ENCODE measurements at places on chromosomes 11 and 22. TPM values are rescaled to one million over a fixed set of nuclear protein-coding genes. Genes with fewer than 3 reads are reported as not detected.

The OR52K1 gene
- not detected for total RNA-seq

DNA sequence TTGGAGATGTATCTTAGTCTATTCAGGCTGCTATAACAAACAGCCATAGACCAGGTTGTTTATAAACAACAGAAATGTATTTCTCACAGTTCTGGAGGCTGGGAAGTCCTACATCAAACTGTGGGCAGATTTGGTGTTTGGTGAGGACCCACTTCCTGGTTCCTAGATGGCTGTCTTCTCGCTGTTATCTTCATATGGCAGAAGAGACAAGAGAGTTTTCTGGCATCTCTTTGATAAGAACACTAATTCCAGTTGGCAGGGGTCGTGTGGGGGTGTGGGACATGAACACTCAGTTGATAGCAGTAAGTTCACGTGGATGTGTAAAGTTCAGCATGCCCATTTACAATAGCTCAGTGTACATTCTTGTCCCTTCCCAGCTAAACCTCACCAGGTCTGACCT lies 41.3 kb upstream of the HMGXB4 start:
- DNase-seq: no peak
- H3K36me3 ChIP-seq: no peaks in the 10 kb centered on the region
- no peak overlapping the region for H3K4me3 ChIP-seq
- H3K27me3 ChIP-seq: peaks cover 19% of the 10 kb centered on the region
- no peaks in the 10 kb centered on the region for H3K4me1 ChIP-seq

GRCh38 chr11:68528630-68529029 lies 68.1 kb downstream of the PPP6R3 start:
- peaks cover 54% of the 10 kb centered on the region for H3K36me3 ChIP-seq
- no peak overlapping the region for H3K4me3 ChIP-seq
- H3K4me1 ChIP-seq: peaks cover 73% of the 10 kb centered on the region
- no peak for DNase-seq

The CSF2RB gene
- 3.8 TPM for total RNA-seq

GRCh38 chr22:20600137-20600673 lies 92.8 kb downstream of the MED15 start:
- DNase-seq: no peak
- no peaks in the 10 kb centered on the region for H3K27me3 ChIP-seq
- no peaks in the 10 kb centered on the region for H3K4me1 ChIP-seq
- no peak overlapping the region for H3K4me3 ChIP-seq

GRCh38 chr11:65736810-65737209 lies 16.2 kb upstream of the RNASEH2C start:
- no peak for DNase-seq
- H3K27me3 ChIP-seq: peaks cover 33% of the 10 kb centered on the region
- H3K4me3 ChIP-seq: no peak overlapping the region
- peaks cover 3% of the 10 kb centered on the region for H3K36me3 ChIP-seq

- no peak overlapping the region for H3K4me3 ChIP-seq
- H3K36me3 ChIP-seq: no peaks in the 10 kb centered on the region
- no peak for DNase-seq
- H3K4me1 ChIP-seq: no peaks in the 10 kb centered on the region
- no peak overlapping the region for H3K27ac ChIP-seq
Observed at GRCh38 chr11:12413141-12414052, 36.0 kb downstream of the PARVA start.

DNA sequence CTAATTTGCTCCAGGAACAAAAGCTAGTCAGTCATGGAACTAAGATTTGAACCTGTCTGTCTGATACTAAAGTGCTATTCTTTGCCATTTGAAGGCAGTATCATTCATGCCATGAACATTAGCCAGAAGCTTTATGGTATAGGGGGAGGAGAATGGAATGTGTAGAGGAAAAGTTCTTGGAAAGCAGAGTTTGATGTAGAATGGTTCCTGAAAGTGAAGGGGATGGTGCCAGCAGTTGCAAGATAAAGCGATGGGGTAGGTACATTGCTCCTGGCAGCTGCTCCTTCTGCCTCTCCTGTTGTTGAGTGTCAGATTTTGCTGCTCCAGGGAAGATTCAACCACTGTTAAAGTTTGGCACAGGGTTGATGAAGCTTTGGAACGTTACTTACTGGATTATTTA lies 53.4 kb downstream of the ARHGAP42 start:
- H3K36me3 ChIP-seq: no peaks in the 10 kb centered on the region
- no peak overlapping the region for H3K4me3 ChIP-seq
- no peak for DNase-seq
- no peaks in the 10 kb centered on the region for H3K4me1 ChIP-seq

GRCh38 chr22:49569286-49570031 lies 258.2 kb downstream of the BRD1 start:
- no peaks in the 10 kb centered on the region for H3K36me3 ChIP-seq
- H3K4me3 ChIP-seq: no peak overlapping the region
- H3K27ac ChIP-seq: no peak overlapping the region
- H3K27me3 ChIP-seq: no peaks in the 10 kb centered on the region
- no peaks in the 10 kb centered on the region for H3K4me1 ChIP-seq
- DNase-seq: no peak

The PKP3 gene
- 0.16 TPM for total RNA-seq

The FGF4 gene
- not detected for total RNA-seq

The UQCC3 gene
- total RNA-seq: 5.6 TPM

The INS gene
- not detected for total RNA-seq

DNA sequence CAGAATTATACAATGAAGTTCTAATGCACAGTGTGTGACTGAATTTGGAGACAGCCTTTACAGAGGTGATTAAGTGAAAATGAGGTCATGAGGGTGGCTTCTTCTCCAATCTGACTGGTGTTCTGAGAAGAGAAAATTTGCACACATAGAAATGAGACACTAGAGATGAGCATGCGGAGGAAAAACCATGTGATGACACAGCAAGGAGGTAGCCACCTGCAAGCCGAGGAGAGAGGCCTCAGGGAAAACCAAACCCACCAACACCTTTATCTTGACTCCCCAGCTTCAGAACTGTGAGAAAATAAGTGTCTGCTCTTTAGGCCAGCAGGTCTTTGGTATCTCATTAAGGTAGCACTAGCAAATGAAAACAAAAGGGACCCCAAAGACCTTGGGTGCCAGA lies 93.2 kb downstream of the GGTLC2 start:
- DNase-seq: no peak
- no peak overlapping the region for H3K4me3 ChIP-seq
- H3K36me3 ChIP-seq: no peaks in the 10 kb centered on the region
- H3K27me3 ChIP-seq: peaks cover 41% of the 10 kb centered on the region

GRCh38 chr11:74871037-74871436 lies 77.9 kb downstream of the XRRA1 start:
- DNase-seq: no peak
- H3K4me3 ChIP-seq: no peak overlapping the region
- peaks cover 47% of the 10 kb centered on the region for H3K36me3 ChIP-seq

The CASP4 gene
- 43.6 TPM for total RNA-seq

GRCh38 chr22:23862103-23862502 lies 4.4 kb downstream of the SLC2A11 start:
- no peaks in the 10 kb centered on the region for H3K27me3 ChIP-seq
- H3K4me3 ChIP-seq: no peak overlapping the region
- H3K4me1 ChIP-seq: peaks cover 16% of the 10 kb centered on the region
- no peak overlapping the region for H3K27ac ChIP-seq
- peak; percentile 58 for DNase-seq

- no peak overlapping the region for H3K4me3 ChIP-seq
- H3K27me3 ChIP-seq: no peaks in the 10 kb centered on the region
- no peak overlapping the region for H3K27ac ChIP-seq
- no peak for DNase-seq
Observed at GRCh38 chr22:45450921-45451651, 37.6 kb downstream of the RIBC2 start.

DNA sequence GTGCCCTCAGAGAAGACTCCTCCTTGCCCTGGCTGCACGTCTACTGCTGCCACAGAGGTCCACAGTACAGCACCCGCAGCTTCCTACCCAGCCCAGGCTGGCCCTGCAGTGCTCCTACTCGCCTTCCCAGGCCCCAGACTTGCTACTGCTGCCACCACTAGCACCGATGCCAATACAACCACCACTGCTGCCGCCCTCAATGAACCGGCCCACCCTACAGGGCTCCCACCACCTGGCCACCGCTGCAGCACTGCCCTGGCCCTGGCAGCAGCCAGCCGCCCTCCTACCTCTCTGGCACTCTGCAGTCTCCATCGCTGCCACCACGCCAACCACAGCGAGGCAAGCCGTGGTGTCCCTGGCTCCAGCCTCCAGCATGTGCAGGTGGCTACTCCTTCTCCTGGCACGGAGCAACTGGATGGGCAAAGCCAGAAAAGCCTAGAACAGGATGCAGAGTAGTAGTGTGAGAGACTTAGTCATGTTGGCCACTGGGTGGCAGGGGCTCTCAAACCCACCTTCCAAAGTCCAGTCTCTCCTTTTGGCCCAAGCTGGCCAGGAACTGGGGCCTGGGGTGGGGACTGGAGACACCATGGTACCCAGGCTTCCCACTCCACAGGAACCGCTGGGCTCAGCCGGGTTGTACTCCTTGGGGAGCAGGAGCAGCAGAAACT lies 39.4 kb downstream of the C22orf42 start:
- DNase-seq: no peak
- H3K4me1 ChIP-seq: no peaks in the 10 kb centered on the region
- peaks cover 11% of the 10 kb centered on the region for H3K27me3 ChIP-seq
- H3K36me3 ChIP-seq: no peaks in the 10 kb centered on the region
- H3K27ac ChIP-seq: no peak overlapping the region

DNA sequence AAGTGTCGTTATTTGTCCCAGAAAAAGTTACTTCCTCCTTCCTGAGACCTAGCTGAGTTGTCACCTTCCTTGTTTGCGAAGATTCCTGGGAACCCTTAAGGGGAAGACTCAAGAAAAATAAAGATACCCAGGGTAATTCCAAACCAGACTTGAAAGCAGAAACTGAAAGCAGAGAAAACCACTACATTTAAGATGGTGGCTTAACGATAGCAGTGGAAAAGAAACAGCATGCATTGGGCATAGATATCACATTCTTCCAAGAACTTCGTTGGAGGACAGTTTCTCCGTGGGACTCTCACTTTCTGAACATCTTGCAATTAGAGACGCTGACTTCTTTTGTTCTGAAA lies 89.1 kb downstream of the FAM76B start:
- peaks cover 61% of the 10 kb centered on the region for H3K4me1 ChIP-seq
- no peaks in the 10 kb centered on the region for H3K27me3 ChIP-seq
- H3K4me3 ChIP-seq: peak overlapping the region; percentile 76
- H3K27ac ChIP-seq: peak overlapping the region; percentile 92

DNA sequence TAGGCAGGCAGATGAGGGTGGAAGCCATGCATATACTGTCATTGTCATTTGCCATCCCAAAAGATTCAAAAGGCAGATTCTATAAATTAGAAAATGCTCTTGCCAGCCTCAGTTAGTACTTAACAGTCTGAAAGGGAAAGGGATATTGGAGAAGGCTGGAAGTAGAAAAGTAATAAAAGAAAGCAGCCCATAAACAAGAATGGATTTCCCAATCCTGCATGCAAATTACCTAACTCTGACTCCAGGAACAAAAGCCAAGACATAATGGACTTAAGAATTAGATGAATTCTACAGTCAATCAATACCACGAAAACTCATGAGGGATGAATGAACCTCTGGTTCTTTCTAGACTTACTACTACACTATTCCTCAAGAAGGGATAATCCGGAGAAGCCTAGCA lies 5.9 kb downstream of the PAK1 start:
- no peak overlapping the region for H3K4me3 ChIP-seq
- H3K27ac ChIP-seq: no peak overlapping the region
- H3K36me3 ChIP-seq: no peaks in the 10 kb centered on the region
- H3K4me1 ChIP-seq: no peaks in the 10 kb centered on the region

DNA sequence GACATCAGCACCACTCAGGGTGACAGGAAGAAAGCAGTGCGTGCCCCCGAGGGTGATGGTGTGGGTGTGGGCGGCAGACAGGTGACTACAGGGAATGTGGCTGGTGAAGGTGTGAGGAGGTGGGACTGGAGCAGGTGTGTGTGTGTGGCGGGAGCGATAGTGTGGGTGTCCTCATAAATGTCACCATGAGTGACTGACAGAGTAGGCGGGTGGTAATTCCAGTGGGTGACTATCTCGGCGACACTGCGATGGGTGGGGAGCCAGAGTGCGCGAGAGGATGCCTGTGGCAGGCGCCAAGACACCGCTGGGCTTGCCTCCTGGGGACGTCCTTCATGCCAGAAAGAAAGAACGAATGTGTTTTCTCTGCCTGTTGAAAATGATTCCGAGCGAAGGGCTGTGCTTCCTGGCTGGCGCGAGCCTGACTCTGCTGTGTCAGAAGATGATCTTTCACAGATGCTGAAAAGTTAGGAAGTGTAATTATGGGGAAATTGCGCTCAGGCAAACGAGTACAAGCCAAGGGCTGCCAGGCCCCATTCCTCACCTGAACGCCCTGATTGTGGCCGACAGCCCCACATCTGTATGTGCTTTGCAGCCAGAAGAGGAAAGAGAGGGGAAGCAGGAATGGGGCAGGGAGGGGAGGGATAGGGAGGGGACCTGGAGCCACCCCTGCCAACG lies 98.8 kb upstream of the CD82 start:
- H3K27ac ChIP-seq: no peak overlapping the region
- DNase-seq: no peak
- H3K4me3 ChIP-seq: no peak overlapping the region
- no peaks in the 10 kb centered on the region for H3K4me1 ChIP-seq

DNA sequence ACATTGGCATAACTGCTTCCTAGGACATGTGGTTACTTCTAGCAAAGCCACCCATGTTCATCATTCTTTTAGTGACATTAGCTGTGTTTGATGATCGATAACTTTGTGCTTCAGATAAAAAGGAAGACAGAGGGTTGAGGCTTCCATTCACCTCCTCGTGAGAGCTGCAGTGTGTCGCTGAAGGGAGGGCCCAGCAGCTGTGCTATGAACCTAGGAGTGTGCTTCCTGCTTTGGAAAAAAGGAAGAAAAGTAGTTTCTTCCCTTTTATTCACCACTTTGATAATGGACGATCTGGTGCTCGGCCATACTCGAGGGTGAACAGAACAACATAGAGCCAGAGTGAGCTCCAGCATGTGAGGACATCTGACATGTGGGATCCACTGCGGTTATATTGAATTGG lies 6.1 kb upstream of the RFPL2 start:
- H3K27me3 ChIP-seq: no peaks in the 10 kb centered on the region
- H3K36me3 ChIP-seq: no peaks in the 10 kb centered on the region
- no peak overlapping the region for H3K27ac ChIP-seq
- no peak for DNase-seq

- H3K4me1 ChIP-seq: no peaks in the 10 kb centered on the region
- DNase-seq: no peak
- no peaks in the 10 kb centered on the region for H3K27me3 ChIP-seq
- no peak overlapping the region for H3K27ac ChIP-seq
Observed at GRCh38 chr11:131138731-131139130, 222.5 kb upstream of the SNX19 start.

DNA sequence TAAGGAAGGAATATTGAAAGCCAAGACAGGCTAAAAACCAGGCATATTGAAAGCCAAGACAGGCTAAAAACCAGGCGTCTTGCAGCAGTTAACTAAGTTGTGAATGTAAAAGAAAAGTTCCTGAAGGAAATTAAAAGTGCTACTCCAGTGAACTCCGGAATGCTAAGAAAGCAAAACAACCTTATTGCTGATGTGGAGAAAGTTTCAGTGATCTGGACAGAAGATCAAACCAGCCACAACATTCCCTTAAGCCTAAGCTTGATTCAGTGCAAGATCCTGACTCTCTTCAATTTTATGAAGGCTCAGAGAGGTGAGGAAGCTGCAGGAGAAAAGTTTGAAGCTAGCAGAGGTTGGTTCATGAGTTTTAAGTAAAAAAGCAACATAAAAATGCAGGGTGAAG lies 51.4 kb downstream of the PACS1 start:
- no peak for DNase-seq
- H3K27ac ChIP-seq: no peak overlapping the region
- H3K27me3 ChIP-seq: no peaks in the 10 kb centered on the region
- no peaks in the 10 kb centered on the region for H3K36me3 ChIP-seq
- H3K4me3 ChIP-seq: no peak overlapping the region
- peaks cover 87% of the 10 kb centered on the region for H3K4me1 ChIP-seq
